Heart left ventricle (tissue), 16 donors: ENCODE measurements at places on chromosomes 11 and 22. TPM values are rescaled to one million over a fixed set of nuclear protein-coding genes. Genes with fewer than 3 reads are reported as not detected.
A peak's percentile ranks its signal among the peaks of the same experiment; 100 is the strongest.

The SPDYC gene
- not detected for total RNA-seq

The CENPM gene
- total RNA-seq = not detected

The KIRREL3 gene
- 0.37 TPM for total RNA-seq

GRCh38 chr11:132913295-132913694 lies 619.0 kb downstream of the OPCML start:
- H3K4me3 ChIP-seq = no peak overlapping the region
- no peaks in the 10 kb centered on the region for H3K27me3 ChIP-seq
- no peaks in the 10 kb centered on the region for H3K36me3 ChIP-seq
- no peak overlapping the region for H3K27ac ChIP-seq
- H3K4me1 ChIP-seq = peaks cover 4% of the 10 kb centered on the region
- DNase-seq = no peak

GRCh38 chr11:30474151-30474954 lies 111.8 kb downstream of the MPPED2 start:
- no peak for DNase-seq
- H3K27ac ChIP-seq = no peak overlapping the region
- peaks cover 31% of the 10 kb centered on the region for H3K4me1 ChIP-seq
- no peaks in the 10 kb centered on the region for H3K27me3 ChIP-seq

DNA sequence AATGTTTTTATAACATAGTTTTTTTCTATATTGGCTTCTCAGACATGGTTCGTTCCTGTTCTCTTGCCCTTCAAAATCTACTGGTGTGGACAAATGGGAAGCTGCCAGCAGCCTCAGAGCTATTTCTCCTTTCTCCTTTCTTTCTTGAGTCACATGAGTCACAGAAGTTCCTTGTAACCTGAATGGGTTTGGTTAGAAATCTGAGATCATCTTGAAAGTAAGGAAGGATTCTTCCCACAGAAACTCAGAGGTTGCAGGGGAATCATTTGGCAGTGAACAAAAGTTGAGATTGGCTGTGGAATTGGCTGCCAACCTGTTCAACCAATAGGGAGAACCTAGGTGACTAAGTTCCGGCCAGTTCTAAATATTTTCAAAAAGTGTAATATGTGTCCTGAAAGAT lies 12.5 kb downstream of the PLET1 start:
- H3K36me3 ChIP-seq = peaks cover 4% of the 10 kb centered on the region
- no peak overlapping the region for H3K4me3 ChIP-seq
- H3K27ac ChIP-seq = no peak overlapping the region
- H3K4me1 ChIP-seq = no peaks in the 10 kb centered on the region
- no peaks in the 10 kb centered on the region for H3K27me3 ChIP-seq

- DNase-seq = peak; percentile 73
- H3K36me3 ChIP-seq = no peaks in the 10 kb centered on the region
- peaks cover 3% of the 10 kb centered on the region for H3K4me1 ChIP-seq
- peak overlapping the region; percentile 94 for H3K27ac ChIP-seq
- no peaks in the 10 kb centered on the region for H3K27me3 ChIP-seq
- no peak overlapping the region for H3K4me3 ChIP-seq
These were observed 38.7 kb upstream of the LINC01488 start for GRCh38 chr11:69442807-69443137.
